Activated CD4-positive, alpha-beta T cell treated with anti-CD3 and anti-CD28 coated beads, Interleukin-2, amount 10 ng/mL, durations not matched to agents 7 days and 5 days (primary cell): ENCODE measurements at places on chromosomes 5 and 9. TPM values are rescaled to one million over a fixed set of nuclear protein-coding genes. Genes with fewer than 3 reads are reported as not detected.

- no peak for DNase-seq
Observed at GRCh38 chr9:88905506-88905905, 85.8 kb upstream of the S1PR3 start.

DNA sequence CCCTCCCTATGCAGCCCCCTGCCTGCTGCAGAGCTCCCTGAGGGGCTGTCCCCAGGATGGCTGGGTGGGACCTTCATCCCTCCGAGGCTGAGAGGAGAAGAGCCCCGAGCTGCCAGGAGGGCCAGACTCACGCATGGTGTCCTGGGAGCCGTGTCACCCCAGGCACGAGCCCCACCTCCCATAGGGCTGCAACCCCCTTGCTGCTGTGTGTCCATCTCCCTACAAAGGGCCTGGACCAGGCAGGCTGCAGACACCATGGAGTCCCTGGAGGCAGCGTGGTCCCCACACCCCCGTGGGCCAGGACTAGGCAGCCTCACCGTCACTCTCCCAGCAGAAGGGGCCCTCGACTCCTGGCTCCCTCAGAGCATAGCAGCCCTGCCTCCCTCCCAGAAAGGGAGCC lies 11.2 kb upstream of the SEC16A start:
- no peak for DNase-seq

DNA sequence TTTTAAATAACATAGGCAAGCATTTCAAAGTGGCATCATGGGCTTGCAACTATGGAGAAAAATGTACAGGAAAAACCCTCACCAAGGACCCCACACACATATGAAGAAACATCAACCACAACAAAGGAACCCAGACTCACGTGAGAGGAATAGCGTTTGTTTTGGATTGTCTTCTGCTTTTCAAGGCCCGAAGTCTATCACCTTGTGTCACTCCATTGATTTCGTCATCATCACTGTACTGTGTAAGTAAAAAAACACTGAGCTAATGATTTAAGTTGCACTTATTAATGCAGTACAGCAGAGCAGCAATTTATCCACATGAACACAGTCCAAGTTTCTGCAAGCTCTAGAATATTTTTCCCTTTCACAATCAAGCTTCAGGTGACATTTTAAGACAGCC lies 72.4 kb downstream of the HABP4 start:
- no peak for DNase-seq

GRCh38 chr5:106019261-106019660 lies 1651.5 kb downstream of the EFNA5 start:
- no peak for DNase-seq

GRCh38 chr9:109792951-109793546 lies 13.1 kb downstream of the PALM2AKAP2 start:
- DNase-seq, result no peak

SLC6A19 gene
- not detected for total RNA-seq

- DNase-seq, result no peak
Observed at GRCh38 chr5:170536525-170536924, 32.7 kb downstream of the KCNIP1 start.

- DNase-seq, result no peak
Observed at GRCh38 chr5:81850501-81851357, 99.8 kb upstream of the SSBP2 start.

DNA sequence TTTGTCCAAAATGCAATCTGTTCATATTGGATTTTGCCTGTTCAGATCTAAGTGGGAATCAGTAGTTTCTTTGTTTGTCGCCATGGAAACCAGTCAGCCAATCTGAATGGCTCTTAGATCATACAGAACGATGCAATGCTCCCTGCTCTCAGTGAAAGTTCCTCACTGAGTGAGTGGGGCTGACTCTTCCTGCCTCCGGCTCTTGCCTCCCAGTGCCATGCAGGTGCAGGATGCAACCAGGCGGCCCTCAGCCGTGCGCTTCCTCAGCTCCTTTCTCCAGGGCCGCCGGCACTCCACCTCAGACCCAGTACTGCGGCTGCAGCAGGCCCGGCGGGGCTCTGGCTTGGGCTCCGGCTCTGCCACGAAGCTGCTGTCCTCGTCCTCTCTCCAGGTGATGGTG lies at the start of gene PTPDC1:
TSS of gene PTPDC1 (plus strand) at position 151 of the 400 bp plus-strand sequence. CDS start at position 218, 67 bp downstream.
- no peak for DNase-seq

TUSC1 gene
- total RNA-seq, result 0.42 TPM
